ENCODE measurements at places on chromosomes 12 and 14.

- DNase-seq = no peak
Observed at GRCh38 chr12:89179245-89179644, 173.1 kb downstream of the DUSP6 start.

- DNase-seq = no peak
Observed at GRCh38 chr14:72679536-72680151, 214.3 kb downstream of the DPF3 start.

GRCh38 chr12:118645219-118645618 lies 268.9 kb downstream of the SUDS3 start:
- no peak for DNase-seq

DNA sequence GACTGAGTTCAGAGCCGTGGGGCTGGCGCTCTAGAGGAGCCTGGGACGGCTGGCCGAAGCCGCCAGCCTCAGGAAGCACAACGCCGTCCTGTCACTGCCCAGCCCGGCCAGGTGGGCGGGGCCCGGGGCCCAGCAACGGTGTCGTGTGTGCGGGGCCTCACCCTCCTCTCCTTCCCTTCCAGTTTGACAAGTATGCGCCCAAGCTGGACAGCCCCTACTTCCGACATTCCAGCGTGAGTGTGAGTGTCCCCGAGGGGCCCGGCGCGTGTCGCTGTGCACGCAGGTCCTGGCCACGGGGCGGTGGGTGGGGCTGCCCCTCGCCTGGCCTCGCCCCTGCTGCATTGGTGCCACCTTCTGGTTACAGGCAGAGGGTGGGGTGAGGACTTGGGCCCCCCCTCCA lies 38.3 kb downstream of the LRCOL1 start:
- no peak for DNase-seq
